ENCODE measurements at places on chromosomes 1 and 21. TPM values are rescaled to one million over a fixed set of nuclear protein-coding genes. Genes with fewer than 3 reads are reported as not detected.

The USH2A gene
- total RNA-seq = 1.7 TPM

The NR1I3 gene
- not detected for total RNA-seq

The NBPF15 gene
- total RNA-seq = 18.2 TPM

The DCDC2B gene
- not detected for total RNA-seq

The SMIM11 gene
- 13.1 TPM for total RNA-seq

The ERICH3 gene
- total RNA-seq = not detected

The SLFNL1 gene
- 0.21 TPM for total RNA-seq

The OR4F16 gene
- total RNA-seq = not detected

The TLR5 gene
- total RNA-seq = 3.5 TPM

The OR6N1 gene
- total RNA-seq = not detected

The TSNAX gene
- total RNA-seq = 44.0 TPM

The CR1L gene
- not detected for total RNA-seq

The S100A5 gene
- total RNA-seq = not detected

The CACHD1 gene
- 3.5 TPM for total RNA-seq

The CDKN2C gene
- total RNA-seq = 19.1 TPM

The USP16 gene
- 29.0 TPM for total RNA-seq

The ITLN1 gene
- 143 TPM for total RNA-seq
